ENCODE measurements at places on chromosomes 7 and 10. TPM values are rescaled to one million over a fixed set of nuclear protein-coding genes. Genes with fewer than 3 reads are reported as not detected.

ITIH5 gene
- 3.6 TPM for total RNA-seq

C10orf62 gene
- not detected for total RNA-seq

OR6V1 gene
- not detected for total RNA-seq

SVOPL gene
- not detected for total RNA-seq

MOGAT3 gene
- total RNA-seq = not detected

ZDHHC4 gene
- 71.8 TPM for total RNA-seq

SLC26A5 gene
- not detected for total RNA-seq

TAS2R4 gene
- total RNA-seq = 1.9 TPM

AKR1C4 gene
- total RNA-seq = not detected

IL15RA gene
- total RNA-seq = 5.0 TPM

LRRC18 gene
- total RNA-seq = not detected

C7orf57 gene
- total RNA-seq = not detected

PSMG3 gene
- total RNA-seq = 14.2 TPM

MPP7 gene
- total RNA-seq = 0.92 TPM

PRRT4 gene
- 0.13 TPM for total RNA-seq

ADAM12 gene
- 120 TPM for total RNA-seq

WNT8B gene
- total RNA-seq = not detected

PDE1C gene
- 89.5 TPM for total RNA-seq

SMO gene
- total RNA-seq = 17.6 TPM

SLC13A4 gene
- total RNA-seq = 0.30 TPM

GATA3 gene
- total RNA-seq = not detected

AGAP9 gene
- 4.0 TPM for total RNA-seq
